ENCODE measurements at places on chromosomes 7 and 10. TPM values are rescaled to one million over a fixed set of nuclear protein-coding genes. Genes with fewer than 3 reads are reported as not detected.

The MYH16 gene
- polyA plus RNA-seq = 0.32 TPM

The HHEX gene
- polyA plus RNA-seq = 16.0 TPM

GRCh38 chr10:92342796-92343195, 51.8 kb downstream of the MARCHF5 start:
- DNase-seq = no peak

DNA sequence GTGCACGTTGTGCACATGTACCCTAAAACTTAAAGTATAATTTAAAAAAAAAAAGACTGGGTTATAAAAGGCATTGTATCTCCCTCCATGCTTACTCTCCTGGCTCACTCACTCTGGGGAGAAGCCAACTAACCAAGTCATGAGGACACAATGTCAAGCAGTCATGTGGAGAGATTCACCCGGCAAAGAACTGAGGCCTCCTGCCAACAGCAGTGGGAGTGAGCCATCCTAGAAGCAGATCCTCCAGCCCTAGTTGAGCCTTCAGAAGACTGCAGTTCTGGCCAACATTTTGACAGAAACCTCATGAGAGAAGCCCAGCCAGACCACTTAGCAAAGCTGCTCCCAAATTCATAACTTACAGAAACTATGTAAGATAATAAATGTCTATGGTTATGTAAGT, 521.7 kb upstream of the FZD8 start:
- no peak for DNase-seq

Measured in A549 (cell line).